ENCODE measurements at places on chromosomes 3 and 15.

- no peak for DNase-seq
Measured at GRCh38 chr15:62857411-62857853, 185.1 kb upstream of the TPM1 start.

- DNase-seq, result no peak
Measured at GRCh38 chr15:49328941-49329340, 94.1 kb upstream of the FGF7 start.

DNA sequence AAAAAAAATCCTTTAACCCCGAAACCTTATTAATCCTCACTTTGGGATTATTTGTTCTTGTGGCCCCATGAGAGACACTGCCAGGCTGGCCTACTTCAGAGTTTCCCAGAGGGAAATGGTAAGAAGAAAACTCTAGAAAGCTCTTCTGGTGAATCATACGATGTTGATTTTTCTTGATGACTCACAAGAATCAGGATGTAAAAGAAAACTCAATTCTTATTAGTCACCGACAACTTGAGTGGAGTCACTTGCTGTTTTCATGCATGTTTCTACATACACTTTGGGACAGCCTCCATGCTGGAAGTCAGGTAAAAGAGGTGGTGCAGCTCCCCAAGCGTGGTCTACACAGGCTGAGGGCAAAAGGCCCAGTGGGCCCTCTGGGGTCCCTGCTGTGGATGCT is 42.8 kb downstream of the MYO5C start:
- no peak for DNase-seq

- no peak for DNase-seq
Measured at GRCh38 chr15:78617076-78617475, 3.7 kb downstream of the CHRNA3 start.

DNA sequence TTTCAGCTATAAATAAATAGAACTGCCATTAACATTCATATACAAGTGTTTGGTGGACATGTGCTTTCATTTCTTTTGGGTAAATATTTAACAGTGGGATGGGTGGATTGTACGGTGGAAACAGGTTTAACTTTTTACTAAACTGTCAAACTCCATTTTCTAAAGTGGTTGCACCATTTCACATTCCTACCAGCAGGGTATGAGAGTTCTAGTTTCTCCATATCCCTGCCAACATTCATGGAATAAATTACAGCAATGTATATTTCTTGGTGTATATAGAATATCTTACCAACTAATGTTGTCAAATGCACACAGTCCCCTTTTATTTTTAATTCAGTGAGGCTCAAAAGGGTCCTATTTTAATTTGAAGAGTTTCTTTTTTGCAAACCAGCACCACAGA is 71.3 kb upstream of the CTXND1 start:
- DNase-seq, result no peak

DNA sequence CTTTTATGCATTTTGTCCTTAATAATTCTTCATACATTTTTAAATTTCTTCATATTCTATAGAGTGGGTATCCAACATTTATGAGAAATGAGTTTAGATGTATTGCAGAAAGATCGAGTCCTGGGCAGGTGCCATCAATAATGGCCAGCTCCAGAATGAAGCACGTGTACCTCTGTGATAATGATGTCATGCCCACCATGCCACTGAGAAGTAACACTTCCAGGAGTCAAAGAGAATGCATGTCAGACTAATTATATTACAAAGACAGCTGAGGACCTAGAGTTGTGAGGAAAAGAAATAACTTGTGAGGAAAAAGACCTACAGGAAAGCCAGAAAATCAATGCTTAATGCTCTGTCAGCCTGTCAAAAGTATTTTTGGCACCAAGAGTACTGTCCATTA is 157.4 kb upstream of the P2RY1 start:
- no peak for DNase-seq
